ENCODE measurements at places on chromosomes 6 and 20. TPM values are rescaled to one million over a fixed set of nuclear protein-coding genes. Genes with fewer than 3 reads are reported as not detected.

Gene PREP
- total RNA-seq, result 19.8 TPM

Gene PLG
- not detected for total RNA-seq

Gene IMPG1
- total RNA-seq, result 0.42 TPM

DNA sequence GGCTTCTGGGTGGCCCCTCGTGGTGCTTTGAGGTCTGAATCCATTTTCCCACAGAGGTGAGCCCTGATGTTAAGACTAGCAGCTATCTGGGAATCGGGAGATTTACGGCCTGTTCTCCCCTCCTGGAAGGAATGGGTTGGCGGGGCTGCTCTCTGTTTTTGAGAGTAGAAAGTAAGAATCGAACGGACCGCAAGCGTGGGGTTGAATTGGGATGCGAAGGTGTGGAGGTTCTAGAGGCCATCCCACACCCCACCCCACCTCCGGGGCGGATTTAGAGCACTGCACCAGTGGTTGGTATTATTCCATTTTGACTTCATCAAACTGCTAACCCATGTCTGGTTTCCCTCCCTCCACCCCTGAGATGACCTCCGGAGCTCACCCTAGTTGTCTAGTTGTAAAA lies 11.5 kb downstream of the PYGB start:
- ATAC-seq, result no peak

DNA sequence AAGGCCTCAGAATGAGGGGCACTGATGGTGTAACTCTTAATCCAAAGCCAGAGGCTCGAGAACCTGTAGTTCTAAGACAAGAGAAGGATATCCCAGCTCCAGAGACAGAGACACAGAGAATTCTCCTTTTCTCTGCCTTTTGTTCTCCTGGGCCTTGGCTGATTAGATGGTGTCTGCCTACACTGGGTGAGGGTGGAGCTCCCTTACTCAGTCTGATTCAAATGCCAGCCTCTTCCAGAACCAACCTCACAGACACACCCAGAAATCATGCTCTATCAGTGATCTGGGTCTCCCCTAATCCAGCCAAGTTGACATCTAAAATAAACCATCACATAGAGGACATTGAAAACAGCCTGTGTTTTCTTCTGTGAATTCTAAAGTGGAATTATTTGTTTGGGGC lies 68.0 kb upstream of the SMIM28 start:
- ATAC-seq, result no peak

DNA sequence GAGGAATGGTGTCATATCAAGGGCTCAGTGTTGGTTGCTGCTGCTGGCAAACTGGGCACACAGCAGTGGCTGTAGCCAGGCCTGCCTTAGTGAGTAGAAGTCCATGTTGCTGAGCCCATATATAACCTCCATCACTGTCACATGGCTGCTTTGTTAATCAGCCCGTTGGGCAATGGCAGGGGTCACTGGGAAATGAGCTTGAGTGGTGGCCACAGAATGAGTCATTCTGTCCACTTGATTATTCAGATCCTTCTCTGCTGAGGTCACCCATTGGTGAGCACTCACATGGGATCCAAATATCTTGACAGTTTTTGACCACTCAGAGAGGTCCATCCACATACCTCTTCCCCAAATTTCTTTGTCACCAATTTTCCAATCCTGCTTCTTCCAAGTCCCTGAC lies 898.9 kb upstream of the EYS start:
- ATAC-seq, result no peak

GRCh38 chr6:44002593-44003344 lies 124.5 kb downstream of the MRPL14 start:
- ATAC-seq, result peak; percentile 76

DNA sequence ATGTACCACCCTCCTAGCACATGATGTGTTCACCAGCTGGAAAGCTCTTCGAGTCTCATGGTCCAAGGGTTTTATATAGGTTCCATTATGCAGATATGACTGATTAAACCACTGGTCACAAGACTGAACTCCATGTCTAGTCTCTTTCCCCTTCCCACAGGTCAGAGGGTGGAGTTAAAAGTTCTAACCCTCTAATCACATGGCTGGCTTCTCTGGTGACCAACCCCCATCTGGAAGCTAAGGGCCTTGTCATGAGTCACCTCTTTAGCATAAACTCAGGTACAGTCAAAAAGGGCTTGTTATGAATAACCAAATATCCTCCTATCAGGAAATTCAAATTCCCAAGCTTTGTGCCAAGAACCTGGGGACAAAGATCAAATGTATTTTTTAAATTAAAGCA lies 52.0 kb upstream of the KLHL31 start:
- ATAC-seq, result no peak

- ATAC-seq, result no peak
Measured at GRCh38 chr6:154783229-154783628, 50.0 kb downstream of the SCAF8 start.

DNA sequence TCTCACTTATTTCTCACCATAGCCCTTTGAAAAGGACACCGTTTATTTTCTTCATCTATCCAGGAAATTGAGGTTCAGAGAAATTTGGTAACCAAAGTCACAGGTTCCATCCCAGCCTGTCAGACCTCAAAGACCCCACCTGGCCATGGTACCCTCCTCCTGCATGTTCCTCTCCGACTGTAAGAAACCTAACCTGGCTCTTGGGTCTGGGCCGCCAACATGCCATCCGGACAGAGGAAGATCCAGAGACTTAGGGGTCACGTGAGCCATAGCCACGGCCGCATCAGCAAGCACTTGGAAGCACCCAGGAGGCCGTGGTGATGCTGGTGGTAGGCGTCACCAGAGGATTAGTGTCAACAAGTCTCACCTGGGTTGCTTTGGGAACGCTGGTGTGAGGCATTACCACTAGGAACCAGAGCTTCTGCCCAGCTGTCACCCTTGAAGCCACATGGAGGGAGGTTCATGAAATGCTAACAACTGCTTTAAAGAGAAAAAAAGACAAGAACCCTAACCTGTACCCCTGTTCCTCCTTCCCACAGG lies 177.1 kb downstream of the EYA2 start:
- no peak for ATAC-seq

- ATAC-seq, result no peak
Measured at GRCh38 chr6:66230591-66230990, 523.6 kb upstream of the EYS start.

GRCh38 chr6:119768201-119768600 lies 418.6 kb upstream of the MAN1A1 start:
- no peak for ATAC-seq

DNA sequence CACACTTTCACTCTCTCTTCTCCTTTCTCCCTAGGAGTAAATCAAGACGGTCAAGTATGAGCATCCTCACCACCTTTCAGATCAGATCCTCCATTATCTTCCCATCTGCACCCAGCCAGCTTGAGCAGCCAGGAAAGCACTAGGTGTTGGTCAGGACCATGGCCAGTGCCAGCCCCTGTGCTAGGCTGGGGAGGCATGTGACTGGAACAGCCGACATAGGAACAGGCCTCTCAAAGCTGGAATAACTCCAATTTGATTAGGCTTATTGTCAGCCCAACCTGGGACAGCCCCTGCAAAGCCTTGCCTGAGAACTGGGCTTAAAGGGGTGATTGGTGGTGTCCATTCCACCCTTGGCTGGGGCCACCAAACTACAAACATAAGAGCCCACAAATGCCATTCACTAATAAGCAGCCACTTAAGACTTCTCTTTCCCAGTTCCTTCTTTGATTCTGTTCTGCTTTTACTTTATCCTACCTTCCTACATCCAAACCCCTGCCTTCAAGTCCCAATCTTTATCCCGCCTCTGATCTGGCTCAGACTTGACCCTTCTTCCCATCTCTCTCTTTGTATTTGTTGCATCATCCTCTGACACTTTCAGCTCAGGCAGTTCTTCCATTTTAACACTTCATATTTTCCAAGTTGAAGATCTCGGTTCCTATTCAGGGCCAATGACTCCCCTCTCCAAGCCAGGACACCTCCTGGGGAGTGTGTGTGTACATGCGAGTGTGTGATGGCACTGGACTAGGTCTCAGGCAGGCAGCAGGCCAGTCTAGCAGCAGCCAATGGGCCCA lies 4.5 kb upstream of the TREM2 start:
- ATAC-seq, result no peak

GRCh38 chr20:62230276-62230675 lies 8.0 kb upstream of the OSBPL2 start:
- ATAC-seq, result no peak

DNA sequence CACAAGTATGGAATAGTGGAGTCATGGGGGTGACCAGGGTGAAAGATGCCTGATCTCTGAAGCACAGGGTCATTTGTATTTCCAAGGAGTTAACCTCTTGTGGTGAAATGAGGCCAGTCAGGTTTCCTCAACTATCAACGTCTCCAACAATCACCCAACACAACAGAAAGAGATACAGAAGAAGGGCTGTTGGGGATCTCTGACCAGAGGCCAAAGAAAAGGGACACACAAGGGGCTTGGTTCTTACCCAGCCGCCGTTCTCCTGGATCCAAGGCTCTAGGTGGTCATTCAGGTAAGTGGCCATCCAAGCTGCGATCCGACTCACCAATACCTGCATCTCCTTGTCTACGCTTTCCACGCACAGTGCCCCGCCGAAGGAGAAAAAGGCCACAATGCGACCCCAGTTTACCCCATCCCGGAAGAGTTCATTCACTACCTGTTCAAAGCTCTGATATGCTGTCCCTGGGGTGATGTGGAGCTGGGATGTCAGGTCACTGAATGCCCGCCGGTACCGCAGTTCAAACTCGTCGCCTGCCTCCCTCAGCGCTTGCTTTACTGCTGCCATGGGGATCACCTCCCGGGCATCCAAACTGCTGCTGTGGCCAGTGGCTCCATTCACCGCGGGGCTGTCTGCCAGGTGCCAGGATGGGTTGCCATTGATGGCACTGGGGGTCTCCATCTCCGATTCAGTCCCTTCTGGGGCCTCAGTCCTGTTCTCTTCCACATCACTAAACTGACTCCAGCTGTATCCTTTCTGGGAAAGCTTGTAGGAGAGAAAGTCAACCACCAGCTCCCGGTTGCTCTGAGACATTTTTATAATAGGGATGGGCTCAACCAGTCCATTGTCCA lies 1.0 kb downstream of the BCL2L1 start:
- no peak for ATAC-seq

DNA sequence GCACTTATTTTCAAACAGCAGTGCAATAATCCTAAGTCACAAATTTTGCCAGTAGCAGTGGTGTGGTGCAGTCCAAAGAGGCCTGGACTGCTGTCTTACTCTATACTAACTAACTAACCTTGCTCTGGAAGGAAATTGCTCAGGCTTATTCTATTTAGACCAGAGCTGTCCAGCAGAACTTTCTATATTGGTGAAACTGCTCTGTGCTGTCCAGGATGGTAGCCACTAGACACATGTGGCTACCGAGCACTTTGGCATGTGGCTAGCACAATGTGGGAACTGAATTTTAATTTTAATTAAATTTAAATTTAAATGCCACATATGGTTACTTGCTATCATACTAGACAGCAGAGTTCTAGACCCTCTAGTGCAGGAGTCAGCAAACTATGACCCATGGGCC lies 27.1 kb upstream of the FBXO9 start:
- ATAC-seq, result no peak

DNA sequence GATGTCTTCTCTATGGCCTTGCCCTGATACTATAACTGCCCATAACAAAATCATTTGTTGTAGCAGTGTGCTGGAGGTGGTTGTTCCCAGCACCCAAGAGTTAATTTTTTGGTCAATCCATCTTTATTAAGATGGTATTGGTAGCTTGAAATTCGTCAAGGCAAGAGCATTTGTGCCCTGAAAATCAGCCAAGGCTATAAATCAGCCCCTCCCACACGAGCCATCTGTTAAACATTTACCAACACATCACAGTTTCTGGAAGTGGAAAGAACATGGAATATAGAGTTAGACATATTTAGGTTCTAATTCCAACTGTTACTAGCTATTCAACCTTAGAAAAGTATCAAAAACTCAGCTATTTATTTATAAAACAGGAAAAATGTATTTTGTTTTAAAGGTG lies 888.4 kb upstream of the GJE1 start:
- ATAC-seq, result no peak

GRCh38 chr6:5905431-5906339 lies 101.0 kb downstream of the NRN1 start:
- peak; percentile 96 for ATAC-seq

DNA sequence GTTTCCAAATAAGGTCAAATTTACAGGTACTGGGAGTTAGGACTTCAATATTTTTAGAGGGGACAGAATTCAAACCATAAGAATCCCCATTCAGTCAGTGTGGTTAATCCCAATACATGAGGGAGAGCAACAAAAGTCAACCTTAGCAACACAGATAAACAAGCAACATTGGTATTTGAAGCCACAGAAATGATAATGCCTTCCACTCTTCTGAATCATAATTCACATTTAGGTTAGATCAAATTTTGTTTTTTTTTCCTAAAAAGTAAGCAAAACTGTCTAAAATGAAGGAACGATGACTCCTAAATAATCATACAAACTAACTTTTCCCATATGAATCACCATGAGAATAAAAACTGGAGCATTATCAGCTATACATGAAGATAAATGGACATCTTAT lies 246.0 kb upstream of the TENT5A start:
- no peak for ATAC-seq

DNA sequence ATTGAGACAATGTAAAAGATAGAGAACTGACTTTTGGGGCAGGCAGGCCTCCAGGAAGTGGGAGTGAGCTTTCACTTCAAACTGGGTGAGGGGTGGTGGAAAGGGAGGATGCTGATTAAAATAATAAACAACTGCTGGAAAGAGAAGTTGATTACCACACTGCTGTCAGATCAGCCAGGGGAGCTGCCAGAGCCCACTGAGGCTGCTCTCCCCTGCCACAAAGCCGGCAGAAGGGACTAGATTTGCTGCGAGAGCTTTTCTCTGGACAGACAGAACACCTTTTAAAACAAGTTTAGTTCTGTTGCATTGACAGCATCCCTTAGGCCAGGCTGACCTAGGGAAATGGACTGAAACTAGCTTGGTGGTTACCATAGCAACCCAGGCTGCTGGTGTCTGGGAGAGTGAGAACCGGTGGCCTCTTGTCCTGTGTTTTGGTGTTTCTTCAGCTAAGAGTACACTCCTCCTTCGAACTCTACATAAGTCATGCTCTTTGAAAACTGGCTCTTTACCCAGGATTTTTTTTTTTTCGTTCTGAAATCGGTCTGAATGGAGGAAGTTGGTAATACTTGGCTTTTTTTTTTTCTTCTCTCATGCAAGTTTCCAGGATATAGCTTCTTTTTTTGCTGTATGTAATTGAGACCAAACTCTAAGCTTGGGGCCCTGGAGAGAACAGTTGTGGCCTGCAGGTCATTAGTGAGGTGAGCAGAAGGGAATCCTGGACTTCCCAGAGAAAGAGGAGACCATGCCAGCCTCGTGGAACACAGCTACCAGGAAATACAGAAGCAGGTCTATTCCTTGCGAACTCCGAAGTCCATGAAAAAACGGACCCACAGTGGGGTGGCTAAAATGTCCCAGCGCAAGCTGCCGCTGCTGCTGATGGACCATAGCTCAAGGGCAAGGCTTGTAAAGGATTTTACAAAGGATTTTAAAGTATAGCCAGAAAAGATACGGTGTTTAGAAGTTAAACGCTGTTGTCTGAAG lies 374.4 kb downstream of the UTRN start:
- peak; percentile 39 for ATAC-seq

Data from gastroesophageal sphincter (tissue), 4 donors.